Effector memory CD4-positive, alpha-beta T cell (primary cell): ENCODE measurements at places on chromosomes 4 and X.

- peak; percentile 54 for DNase-seq
Measured at GRCh38 chrX:47366041-47366722, 4.2 kb upstream of the ZNF157 start.

DNA sequence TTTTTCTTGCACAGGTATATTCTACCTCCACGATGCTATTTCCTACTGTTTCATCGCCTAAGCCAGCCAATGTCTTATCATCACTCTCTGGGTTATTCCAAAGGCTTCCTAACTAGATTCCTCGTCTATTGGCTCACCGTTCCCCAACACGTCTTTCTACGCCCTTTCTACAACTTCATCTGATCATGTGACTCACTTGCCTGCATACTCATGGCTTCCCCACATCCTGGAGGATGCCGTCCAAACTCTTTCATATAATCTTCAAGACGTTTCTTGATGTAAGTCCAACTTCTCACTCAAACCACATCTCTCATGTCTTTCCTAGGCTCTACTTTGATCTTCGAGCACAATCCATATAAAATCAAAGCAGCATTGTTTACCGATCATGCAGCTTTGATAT lies 322.0 kb upstream of the PPARGC1A start:
- no peak for DNase-seq

DNA sequence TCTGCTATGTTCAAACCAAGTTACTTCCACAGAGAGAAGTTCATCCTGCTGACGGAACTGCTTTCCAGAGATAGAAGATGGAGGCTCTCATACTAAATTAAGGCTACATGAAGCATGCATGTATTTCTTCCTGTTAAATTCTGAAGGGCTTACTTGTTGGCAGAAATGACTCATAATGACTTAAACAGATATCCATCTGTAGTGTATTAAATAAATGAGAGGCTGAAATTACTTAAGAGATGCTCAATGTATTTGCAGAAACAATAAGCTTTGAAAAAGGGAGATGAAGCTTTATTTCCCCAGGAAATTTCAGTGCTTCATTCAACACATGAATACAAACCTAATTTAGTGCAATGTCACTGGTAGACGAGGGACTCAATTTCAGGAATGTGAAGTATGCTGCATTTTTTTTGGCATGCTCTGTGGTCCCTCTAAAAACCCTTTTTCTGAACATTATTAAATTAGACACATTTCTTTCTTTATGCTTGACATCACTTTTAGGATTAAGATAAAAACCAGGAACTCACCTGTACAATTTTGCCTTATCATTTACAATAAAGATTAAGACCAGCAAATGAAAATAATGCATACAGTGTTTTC lies 759.1 kb upstream of the POU3F4 start:
- no peak for DNase-seq

DNA sequence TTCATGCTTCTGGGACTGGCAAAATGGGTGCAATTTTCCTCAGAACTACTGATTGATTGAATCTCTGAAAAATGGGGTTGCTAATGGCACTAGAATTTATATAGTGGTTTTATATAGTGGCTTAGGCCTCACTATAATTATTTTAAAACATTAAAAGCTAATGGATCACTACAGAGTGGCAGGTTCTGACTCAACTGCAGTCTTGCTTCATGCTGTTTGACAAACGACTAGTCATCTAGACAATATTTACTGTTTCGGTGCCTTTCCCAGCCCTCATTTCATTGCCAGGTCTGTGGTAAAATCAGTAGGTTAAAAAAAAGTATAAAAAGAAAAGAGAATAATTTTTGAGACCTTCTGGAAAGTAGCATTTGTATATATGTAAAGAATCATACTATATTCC lies 352.8 kb upstream of the ATOH1 start:
- DNase-seq = no peak

GRCh38 chrX:41333003-41333743 lies 789 bp upstream of the DDX3X start:
- DNase-seq = peak; percentile 75

GRCh38 chrX:7021991-7022390 lies 125.5 kb upstream of the STS start:
- DNase-seq = no peak

DNA sequence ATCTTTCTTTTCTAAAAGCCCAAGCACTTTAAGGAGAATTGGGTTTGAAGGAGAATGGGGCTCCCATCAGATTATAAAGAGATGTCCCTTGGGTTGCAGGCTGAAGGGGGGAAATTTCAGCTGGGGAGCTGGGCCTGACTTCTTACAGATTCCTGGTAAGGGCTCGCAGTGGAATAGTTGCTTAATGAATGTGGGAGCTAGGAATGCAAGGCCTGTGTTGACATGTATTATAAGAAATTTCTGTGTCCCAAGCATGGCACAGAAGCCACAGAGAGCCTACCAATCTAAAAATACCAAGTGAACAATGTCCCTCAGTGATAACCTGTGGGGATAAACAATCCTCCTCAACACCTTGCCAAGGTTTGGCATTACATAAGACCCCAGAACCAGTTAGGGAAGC lies 39.3 kb upstream of the WNK3 start:
- DNase-seq = no peak

- DNase-seq = no peak
Measured at GRCh38 chr4:2399631-2400190, 18.7 kb downstream of the ZFYVE28 start.

DNA sequence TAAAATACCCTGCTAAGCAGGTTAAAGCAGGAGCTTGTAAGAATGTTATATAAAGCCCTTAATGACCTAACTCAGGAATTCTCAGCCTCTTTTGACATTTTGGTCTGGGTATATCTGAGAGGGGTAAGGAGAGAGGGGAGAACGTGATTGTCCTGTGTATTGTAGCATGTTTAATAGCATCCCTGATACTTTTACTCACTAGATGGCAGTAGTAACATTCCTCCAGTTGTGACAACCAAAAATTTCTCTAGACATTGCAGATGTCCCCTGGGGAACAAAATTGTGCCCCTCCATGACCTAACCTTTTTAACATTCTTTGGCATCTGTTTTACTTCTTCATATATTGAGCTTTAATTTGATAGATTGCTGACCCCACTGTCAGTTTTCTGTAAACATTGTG lies 17.9 kb downstream of the SMARCA5 start:
- DNase-seq = no peak

- no peak for DNase-seq
Measured at GRCh38 chr4:170017252-170017651, 8.9 kb downstream of the MFAP3L start.

DNA sequence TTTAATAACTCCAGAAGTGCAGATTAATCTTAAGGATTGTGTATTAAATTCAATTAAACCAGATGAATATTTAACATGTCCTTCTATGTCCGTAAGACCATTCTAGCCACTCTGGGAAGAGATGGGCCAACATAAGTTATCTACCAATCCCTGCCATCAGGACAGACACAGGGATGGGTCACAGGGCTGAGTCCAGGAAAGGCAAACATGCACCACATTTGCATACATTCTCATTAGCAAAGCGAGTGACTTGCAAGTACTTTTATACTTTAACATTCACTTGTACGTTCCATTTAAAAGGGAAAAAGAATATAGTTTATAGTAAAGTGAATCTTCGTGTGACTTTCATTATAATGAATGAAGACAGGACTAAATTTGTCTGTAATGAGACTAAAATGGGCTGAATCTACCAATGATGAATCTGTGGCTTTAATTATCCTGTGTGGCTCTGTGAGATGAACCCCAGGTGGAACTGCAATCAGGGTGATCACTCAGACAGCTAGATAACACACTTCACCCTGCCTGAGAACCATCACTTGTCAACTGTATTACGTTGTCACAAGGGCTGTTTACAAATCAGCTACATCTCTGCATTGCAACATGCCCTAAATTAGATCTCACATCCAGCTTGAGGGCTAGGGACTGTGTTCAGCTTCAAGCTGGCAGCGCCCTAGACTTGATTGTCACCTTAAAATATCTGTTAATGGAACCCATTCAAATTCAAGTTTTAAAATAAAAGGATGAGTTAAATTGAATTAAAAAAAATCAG lies 77.2 kb downstream of the SH3KBP1 start:
- DNase-seq = no peak

DNA sequence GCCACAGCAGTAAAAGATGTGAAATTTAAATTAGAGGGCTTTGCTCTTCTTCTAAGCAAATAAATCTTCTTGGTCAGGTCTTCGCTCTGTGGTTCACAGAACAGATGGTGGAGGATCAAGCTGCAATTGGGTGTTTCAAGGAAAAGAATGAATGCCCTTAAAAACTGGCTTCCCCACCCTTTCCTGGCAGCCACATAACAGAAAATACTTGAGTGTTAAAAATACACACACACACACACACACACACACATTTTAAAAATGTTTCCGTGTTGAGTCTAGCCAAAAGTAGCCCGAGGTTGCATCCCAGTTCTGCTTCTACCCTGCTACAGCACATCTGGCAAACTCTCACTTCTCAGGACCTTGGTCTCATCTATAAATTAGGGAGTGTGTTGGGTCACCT lies 56.7 kb upstream of the FGFBP2 start:
- DNase-seq = no peak

GRCh38 chrX:136047016-136047642 lies 61.9 kb downstream of the SLC9A6 start:
- DNase-seq = no peak

DNA sequence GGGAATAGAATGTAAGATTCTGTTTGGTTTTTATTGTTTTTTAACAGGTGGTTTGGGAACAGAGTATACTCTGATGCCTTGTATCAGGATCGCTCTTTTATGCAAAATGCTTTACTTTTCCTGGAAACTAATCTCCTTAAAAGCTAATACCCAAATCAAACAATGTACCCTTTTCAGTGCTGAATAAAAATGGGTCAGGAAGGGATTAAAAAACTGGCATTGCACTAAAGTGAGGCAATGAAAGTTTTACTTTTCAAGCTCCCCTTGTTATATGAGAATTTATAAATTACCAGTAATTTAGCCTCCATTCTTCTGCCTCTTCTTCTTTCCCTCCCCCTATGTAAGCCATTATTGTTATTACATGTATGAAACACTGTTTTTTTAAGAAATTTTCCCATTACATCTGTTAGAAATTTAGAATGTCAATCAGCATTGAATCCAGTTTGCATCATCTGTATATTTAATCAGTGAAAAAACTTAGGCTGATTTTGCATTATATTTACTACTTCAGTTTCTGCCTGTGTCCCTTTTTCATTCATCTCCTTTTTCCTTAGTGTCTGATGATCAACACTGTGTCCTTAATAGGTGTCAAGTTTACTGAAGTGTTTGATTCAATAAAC lies 89.7 kb upstream of the NPNT start:
- DNase-seq = no peak

- no peak for DNase-seq
Measured at GRCh38 chrX:42577936-42578470, 200.0 kb downstream of the PPP1R2C start.

- no peak for DNase-seq
Measured at GRCh38 chr4:187019896-187020295, 296.2 kb upstream of the FAT1 start.

GRCh38 chr4:138259271-138259670 lies 17.1 kb upstream of the SLC7A11 start:
- no peak for DNase-seq

GRCh38 chrX:7127056-7127455 lies 20.5 kb upstream of the STS start:
- no peak for DNase-seq

- DNase-seq = no peak
Measured at GRCh38 chr4:109728385-109728784, 1.5 kb downstream of the PLA2G12A start.

- DNase-seq = no peak
Measured at GRCh38 chr4:10704430-10704810, 19.9 kb upstream of the CLNK start.

GRCh38 chr4:61877266-61877665 lies 677.1 kb downstream of the ADGRL3 start:
- DNase-seq = no peak

DNA sequence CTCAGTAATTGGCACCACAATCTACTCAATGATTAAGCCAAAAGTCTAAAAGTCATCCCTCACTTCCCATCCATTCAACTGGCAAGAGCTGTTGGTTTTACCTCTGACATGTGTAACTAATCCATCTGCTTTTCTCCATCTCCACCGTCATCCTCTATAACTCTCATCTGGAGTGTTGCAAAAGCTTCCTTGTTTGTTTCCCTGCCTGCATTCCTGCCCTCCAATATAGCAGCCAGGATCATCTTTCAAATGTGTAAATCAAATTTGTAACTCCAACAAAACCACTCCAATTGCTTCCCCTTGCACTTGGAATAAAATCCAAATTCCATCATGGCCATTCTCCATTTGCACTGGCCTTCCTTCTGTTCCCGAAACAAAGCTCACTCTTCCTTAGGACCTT lies 4.3 kb upstream of the PLAC8 start:
- no peak for DNase-seq

DNA sequence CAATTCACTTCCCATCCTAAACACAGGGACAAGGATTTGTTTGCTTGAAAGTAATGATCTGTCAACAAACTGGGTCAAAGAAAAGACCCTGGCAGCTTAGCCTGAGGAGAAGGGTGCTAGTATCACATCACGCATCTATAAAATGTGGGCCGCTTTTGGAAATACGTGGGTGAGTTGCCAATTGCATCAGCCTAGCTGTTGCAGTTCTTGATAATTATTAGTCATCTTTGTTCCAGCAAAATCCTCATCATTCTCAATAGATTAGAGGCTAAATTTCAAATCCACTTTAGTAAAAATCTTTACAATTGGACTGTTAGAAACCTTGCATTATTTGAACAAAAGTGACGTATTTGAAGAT lies 33.6 kb upstream of the TAPT1 start:
- DNase-seq = no peak

DNA sequence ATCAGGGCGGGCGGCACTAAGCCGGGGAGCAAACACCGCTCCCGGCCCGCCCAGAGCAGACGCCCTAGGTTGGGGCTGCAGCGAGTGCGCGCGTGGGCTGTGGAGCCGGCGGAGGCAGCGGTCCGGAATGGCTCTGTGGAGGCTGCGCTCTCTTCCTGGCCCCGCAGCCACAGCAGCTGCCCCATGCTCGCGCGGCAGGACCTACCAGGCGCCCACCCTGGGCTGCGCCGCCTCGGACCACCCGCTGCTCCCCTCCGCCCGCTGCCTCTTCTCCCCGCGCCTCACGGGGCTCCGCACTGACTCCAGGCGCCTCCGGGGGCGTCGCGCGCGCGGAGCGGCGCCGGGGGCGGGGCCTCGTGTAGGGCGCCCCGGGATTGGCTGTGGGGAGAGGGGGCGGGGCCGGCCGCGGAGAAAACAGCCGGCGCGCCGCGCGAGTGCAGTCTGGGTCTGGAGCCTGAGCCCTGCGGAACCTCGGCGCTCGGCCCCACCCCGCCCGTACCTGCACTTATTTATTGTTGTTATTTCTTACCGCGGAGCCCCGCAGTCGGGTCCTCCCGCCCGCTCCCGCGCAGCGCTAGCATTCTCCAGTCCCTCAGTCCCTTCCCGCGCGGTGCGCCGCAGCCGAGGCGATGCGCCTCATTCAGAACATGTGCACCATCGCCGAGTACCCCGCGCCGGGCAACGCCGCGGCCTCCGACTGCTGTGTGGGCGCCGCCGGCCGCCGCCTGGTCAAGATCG lies at the start of gene RASL11B:
RASL11B (plus strand) TSS at position 439 of the 738 bp plus-strand sequence; CDS start at position 630, 191 bp downstream.
- DNase-seq = peak; percentile 61

GRCh38 chrX:16188687-16189086 lies 21.4 kb downstream of the MAGEB17 start:
- no peak for DNase-seq
